ENCODE measurements at places on chromosomes 6 and 20.

DNA sequence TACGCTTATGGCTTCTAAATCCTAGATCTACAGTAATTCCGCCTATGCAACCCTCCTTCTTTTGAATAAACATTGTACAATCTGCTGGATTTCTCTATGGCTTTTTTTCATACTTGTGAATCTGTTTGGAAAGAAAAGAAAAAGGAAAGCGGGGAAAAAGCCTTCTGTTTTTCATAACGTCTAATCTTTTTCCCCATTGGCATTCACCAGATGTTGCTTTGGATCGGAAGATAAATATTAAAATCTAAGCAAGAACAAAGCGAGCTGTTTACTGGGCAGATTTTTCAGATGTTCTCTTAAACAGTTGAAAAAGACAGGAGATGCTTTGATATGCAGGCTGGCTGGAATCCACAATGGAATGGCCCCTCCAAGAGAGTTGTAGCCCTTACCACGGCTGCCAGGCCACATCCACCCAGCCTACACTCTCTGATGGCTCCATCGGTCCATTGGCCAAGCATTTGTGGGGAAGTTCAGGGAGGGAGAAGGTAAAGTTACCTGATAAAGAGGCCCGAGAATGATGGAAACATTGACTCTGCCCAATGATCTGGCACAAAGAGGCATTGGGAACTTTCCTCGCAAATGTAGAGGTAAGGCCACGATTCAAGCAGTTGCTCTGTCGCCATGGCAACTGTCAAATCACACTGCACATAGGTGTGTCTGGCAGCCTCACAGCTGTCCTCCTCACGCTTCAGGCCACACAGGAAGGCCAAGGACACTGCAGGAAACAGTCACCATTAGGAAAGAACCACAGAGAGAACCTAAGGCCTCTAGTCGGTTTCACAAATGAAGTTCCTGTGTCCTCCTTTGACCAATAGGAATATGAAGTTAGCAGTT is 70.3 kb downstream of the PKHD1 start:
- no peak for DNase-seq

DNA sequence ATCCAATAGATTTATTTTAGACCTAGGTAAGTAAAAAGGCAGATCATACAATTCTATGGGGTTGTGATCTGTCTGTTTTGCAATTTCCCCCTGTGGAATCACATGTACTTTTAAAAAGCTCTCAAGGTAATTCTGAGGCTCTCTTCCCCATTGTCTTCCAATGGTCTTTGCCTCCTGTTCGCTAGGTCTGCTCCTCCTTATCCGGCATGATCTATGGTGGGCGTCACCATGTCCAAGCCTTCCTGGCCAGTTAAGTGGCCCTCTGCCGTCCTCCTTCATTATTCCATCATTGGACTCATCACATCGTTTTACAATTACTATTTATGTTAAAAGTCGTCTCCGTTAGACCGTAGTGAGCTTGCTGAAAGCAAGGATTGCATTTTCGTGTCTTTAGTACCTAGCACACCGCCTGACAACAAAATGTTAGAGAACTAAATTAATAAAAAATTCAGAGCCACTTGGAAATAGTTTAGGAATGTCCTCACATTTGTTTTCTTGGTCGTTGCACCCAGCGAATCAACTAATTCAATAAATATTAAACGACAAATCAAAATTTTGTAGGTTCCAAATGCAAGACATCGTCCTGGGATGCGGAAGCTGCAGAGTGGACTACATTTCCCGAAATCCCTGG is 2.2 kb upstream of the STXBP5 start:
- peak; percentile 69 for DNase-seq

DNA sequence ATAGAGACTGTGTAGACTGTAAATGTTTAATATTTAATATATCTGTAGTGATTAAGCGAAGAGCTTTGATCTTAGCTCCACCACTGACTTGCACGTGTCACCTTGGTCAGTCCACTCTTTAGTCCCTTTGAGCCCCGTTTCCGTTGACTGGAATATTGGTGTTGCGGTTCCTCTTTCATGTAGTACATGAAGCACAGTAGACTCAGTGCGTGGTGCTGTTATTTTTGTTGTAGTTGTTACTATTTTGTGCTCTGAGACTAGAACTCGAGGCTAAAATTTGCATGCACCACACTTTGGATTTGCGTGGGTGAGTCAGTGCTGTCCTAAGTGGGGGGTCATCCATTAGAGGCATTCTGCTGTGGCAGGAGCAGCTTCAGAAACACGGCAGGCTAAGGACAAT is 291.4 kb downstream of the QKI start:
- DNase-seq = no peak

DNA sequence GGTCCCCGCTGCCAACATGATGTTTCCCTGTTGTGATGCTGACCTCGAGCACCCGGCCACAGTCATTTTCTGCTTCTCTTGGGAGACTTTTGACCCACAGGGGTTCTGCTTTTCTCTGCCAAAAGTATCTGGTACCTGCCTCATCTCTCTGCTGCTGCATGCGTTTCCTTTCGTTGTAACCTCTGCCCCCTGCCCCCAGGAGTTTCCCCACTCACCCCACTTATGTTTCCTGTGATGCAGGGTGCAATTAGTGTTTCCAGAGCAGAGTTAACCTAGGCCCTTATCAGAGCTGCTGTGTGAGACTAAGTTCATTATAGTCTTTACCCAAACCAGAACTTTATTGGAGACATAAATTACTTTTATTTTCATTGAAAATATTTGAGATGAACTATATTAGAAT is 65.2 kb upstream of the EDN3 start:
- no peak for DNase-seq
